ENCODE measurements at places on chromosomes 3 and 15.

GRCh38 chr3:44323341-44323955 is 15.1 kb upstream of the TCAIM start:
- DNase-seq: peak; percentile 44

- DNase-seq: no peak
These were observed 189.6 kb upstream of the THBS1 start for GRCh38 chr15:39391230-39391629.

DNA sequence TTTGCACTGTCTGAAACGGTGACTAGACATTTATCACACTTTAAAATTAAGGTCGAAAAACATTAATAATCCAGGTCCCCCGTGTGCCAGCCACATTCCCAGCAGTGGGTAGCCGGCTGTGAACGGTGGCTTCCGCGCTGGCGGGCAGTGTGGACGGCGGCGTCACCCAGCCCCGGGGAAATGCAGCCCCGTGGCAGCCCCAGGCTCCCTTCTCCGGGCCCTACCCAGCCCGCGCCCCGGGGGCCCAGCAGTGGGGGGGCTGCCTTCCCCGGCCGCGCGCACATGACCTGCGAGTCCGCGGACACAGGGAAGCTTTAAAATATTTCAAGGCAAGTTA is 25.3 kb downstream of the GABRA5 start:
- no peak for DNase-seq

DNA sequence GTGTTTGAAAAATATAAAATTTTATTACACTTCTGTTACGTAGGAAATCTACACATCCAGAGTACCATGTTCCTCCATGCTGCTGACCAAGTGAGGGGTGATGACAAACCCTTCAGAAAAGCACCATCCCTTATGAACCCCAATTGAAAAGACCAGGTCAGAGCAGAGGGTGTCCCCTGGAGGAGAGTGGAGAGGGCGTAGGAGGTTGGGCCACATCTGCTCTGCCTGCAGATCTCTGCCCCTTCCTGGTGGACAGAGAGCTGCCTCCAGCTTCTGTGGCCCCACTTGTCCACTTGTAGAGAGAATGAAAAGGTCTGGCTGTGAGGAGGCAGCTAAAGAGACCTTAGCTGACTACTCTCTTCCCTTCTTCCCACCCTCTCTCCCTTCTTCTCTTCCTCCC is 55.5 kb downstream of the GLDN start:
- no peak for DNase-seq

DNA sequence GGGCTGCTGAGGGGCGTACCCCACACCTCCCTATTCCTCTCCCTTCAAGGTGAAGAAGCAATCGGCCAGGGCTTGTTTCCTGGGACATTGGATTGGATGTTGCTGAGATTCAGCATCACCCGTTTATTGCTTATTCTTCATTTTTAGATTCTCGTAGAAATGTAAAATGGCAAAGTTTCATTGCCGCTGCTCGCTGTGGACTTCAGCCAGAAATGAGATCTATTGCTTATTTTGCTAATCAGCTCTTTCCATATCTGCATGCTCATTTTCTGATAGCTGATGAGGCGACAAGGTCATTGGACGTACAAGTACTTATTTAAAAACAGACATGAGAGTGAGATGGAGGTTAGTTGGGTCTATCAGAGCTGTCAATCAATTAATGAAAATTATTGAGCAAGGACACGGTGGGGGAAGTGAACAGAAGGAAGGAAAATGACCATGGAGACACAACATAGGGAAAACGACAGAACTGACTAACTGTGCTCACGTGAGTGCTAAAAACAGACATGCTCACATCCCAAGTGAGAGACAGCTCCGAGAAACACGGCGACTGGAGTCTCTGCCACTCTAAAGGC is 471.2 kb downstream of the NR2F2 start:
- DNase-seq: no peak
